ENCODE measurements at places on chromosomes 1 and 21. TPM values are rescaled to one million over a fixed set of nuclear protein-coding genes. Genes with fewer than 3 reads are reported as not detected.

- DNase-seq, result no peak
Measured at GRCh38 chr1:152739841-152740240, 18.0 kb upstream of the KPRP start.

DNA sequence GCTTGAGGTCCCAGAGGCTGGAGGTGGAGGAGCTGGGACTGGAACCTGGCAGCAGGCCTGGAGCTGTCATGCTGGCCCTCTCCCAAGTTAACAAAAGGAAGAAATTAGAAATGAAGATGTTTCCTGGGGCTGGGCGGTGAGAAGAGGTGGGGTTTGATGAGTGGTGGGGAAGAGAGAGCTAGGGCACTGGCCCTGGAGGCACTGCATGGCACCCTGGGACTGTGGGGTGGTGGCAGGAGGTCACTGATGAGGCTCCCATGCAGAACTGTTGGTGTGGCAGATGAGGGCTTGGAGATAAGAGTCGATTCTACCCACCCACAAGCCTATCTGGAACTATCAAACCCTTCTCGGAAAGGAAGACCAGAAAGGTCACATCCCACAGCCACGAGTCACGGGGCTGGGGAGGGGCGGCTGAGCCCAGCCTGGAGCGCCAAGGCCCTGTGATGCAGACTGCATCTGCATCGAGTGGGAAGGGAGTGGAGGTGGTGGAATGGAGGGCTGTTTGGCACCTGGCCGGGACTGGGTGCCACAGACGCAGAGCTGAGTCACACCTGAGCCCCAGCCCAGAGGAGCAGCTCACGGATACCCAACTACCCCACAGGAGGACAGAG is 29.4 kb downstream of the MRPL37 start:
- DNase-seq, result peak; percentile 68

- DNase-seq, result no peak
Measured at GRCh38 chr1:243507672-243508302, 251.9 kb downstream of the SDCCAG8 start.

DNA sequence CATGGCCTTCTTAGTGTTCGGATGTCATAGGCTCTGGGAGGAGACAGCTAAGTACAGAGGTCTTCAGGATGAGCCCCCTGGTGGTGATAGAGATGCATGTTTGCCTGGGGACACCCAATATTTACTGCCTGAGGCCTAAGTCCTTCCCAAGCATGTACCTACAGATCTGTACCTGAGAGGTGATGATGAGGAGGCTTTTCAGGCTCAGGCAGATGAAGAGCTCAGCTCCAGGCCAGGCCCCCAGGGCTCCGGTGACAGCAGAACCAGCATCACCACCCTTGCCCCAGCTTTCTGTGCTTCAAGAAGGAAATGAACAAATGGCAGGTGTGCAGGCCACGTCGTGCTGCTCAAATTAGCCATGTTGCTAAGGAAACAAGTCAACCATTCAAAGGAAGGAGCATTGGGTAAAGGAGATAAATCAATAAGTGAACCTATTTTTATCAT is 21.1 kb downstream of the CACNA1E start:
- peak; percentile 9 for DNase-seq

- DNase-seq, result peak; percentile 72
Measured at GRCh38 chr1:5891736-5892135, 100.5 kb downstream of the NPHP4 start.

The TSSK3 gene
- total RNA-seq, result not detected
